ENCODE measurements at places on chromosomes 5 and 9.

DNA sequence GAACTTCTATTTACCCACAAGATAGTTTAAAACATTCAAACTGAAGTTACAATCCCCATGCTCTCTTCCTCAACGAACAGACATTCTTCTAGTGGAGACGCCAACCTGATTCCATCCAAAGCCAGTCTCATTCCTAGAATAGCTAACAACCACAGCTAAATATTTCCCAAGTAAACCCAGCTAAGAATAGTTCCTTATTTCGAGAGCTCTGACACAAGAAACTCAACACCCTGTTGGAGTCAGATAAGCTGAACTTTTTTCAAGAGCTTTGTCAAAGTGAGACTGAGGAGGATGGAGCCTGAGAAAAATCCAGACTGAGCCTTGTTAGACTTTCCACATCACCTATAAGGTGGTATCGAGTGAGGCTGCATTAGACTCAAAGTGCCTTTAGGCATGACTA, 56.7 kb upstream of the RPS23 start:
- no peak for DNase-seq

DNA sequence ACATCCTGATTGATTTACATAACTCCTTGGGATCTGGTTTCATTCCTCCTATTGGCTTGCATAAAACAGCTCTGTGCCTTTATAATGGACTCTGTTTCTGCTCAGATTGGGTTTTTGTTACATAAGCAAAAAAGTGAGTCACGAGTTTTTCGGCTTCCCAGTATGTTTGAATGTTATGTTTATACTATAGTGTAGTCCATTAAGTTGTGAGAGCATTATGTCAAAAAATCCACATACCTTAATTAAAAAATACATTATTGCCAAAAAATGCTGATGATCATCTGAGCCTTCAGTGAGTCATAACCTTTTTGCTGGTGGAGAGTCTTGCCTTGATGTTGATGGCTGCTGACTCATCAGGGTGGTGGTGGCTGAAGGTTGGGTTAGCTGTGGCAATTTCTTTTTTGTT, 144.6 kb downstream of the CCDC171 start:
- DNase-seq, result no peak

DNA sequence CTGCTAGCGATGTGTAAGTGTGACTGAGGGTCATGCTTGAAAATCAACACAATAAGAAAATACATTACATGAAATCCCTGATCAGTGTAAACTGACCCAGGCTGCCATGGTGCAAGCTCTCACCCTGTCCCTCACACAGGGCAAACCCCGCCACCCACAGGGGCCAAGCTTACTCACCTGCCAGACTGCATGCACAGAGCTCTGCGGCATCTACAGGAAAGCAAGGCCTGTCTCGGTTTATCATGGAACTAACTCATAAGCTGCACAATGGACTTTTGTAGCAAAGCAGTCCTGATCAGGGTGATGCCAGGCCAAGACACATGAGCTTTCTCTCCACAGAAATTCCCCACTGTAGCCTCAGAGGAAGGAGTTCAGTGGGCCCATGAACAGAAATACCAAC, 9.7 kb downstream of the IPPK start:
- DNase-seq, result no peak

GRCh38 chr9:93587651-93588347, 11.4 kb downstream of the PHF2 start:
- no peak for DNase-seq

- DNase-seq, result peak; percentile 55
Observed at GRCh38 chr5:160506006-160507004, 84.7 kb downstream of the PTTG1 start.

- no peak for DNase-seq
Observed at GRCh38 chr9:29999645-30000044, 2384.8 kb upstream of the ACO1 start.

DNA sequence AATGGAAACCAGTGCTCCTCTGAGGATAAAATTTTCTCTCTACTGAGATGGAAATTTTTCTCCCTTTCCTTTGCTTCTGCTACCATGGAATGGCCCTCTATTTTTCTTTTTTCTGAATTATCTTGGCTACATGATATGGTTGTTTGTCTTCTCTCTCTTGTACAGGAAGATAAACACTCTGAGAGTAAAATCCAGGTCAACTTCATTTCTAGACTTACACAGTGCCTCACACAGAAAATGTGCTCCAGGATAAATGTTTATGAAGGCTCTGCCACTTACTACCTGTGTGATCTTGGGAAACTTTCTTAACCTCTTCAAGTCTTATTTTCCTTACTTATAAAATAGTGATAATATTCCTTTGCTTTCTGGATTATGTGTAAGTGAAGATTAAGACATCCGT, 153.9 kb downstream of the PRELID2 start:
- DNase-seq, result no peak

DNA sequence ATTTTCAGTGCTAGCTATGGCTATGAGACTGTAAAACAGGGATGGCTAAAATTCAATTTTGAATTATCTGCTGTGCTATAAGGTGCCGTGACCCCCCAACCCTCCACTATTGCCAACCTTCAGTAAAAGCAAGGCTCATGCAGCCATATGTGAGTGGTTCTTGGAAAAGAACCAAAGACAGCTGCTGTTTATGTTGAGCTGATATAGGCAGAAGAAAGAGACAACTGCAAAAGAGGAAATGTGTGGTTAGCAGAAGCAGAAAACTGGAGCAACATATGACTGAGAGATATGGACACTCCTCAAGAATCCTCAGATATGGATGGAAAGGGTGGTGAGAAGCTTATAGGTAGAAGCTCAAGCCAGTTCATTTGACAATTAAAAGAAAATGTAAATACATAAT, 200.3 kb downstream of the TLE1 start:
- no peak for DNase-seq

- DNase-seq, result no peak
Observed at GRCh38 chr5:83453937-83454336, 17.6 kb upstream of the VCAN start.

DNA sequence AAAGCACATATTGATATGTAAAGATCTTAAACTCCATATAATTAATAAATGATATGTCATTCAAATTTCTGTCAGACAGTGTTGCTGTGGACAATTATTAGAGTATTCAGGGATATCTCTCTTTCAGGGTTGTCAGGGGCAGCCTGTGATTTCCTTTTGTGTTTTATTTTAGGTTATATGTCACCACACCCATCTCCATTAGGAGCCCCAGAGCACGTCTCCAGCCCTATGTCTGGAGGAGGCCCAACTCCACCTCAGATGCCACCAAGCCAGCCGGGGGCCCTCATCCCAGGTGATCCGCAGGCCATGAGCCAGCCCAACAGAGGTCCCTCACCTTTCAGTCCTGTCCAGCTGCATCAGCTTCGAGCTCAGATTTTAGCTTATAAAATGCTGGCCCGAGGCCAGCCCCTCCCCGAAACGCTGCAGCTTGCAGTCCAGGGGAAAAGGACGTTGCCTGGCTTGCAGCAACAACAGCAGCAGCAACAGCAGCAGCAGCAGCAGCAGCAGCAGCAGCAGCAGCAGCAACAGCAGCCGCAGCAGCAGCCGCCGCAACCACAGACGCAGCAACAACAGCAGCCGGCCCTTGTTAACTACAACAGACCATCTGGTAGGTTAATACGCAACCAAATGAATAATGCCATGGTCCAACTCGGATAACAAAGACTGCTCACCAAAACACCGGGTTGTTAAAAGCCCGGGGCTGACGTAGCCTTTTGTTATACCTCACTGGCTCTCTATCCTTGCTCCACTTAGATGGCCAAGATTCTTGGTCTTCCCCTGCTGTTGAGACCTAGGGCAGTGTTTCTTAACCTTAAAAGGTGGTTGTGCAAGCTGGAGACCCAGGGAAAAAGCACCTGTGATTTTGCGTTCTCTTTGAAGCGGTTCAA, 24.4 kb downstream of the SMARCA2 start:
- DNase-seq, result no peak

DNA sequence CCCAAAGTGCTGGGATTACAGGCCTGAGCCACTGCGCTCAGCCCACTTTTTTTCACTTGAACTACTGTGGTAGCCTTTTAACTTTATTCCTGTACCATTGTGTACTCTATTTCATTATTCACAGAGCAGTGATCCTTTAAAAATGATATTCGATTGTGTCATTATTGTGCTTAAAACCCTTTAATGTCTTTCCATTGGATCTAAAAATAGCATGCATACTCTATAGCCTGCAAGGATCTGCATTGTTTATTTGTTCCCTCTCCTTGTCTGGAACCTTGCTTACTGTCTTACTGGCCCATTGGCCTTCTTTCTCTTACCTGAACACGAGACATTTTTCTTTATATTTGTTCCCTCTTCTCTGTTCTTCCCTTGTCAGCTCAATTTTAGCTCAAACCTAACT, 15.7 kb downstream of the GPBP1 start:
- DNase-seq, result no peak

DNA sequence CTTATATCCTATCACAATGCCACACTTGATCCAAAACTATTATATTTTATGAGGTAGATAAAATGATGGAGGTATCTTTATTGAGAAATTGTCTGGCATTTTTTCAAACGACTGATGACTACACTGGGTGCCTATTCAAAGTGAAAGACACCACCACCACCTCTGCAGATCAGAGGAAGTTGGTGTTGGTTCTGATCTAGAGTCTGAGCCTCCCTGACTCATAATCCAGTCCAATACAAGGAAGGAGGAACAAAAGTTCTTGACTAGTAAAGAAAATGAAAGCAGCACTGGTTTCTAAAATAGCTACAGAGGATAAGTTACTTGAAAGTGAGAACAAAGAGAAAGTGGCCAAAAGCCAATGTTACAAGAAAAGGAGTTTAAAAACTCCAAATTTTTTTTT, 139.9 kb downstream of the RFX3 start:
- DNase-seq, result no peak

GRCh38 chr9:109342878-109343277, 22.0 kb upstream of the EPB41L4B start:
- DNase-seq, result no peak

- DNase-seq, result no peak
Observed at GRCh38 chr5:180153991-180154390, 55.0 kb downstream of the RASGEF1C start.

DNA sequence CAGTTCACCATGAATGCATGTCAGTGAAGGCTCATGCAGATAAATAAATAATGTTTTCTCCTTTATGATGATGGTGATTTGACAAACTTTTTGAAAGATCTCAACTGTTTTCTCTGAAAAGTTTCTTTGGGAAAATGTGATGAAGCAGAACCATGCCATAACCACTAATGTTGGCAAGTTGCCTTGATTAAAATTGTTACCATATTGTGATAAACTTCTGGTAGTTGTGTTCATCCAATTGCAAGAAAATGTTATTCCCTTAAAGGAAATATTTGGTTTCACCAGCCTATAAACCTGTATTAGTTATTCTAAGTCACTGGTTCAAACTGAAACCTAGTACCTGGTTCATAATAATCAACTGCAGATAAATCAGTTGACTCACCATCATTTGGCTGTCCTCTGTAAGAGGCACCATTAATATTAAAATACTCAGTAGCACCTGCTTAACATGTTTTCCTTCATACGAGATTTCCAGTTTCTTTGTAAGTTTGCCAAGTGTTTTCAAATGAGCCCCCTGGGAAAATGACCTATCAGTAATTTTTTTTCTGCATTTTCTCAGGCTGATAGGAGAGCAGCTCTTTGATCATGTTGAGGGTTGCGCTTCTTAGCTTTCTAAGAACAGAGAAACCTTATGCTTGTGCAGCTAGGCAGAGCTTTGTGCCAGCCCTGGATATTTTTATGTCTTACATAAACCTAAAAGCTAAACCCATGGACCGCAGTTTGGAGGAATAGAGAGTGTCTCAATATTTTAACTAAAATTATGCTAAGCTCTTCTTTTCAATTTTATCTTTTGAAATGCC, 88.0 kb downstream of the LURAP1L start:
- DNase-seq, result no peak
